Uterus (tissue), 4 donors: ENCODE measurements at places on chromosomes 12 and 14. TPM values are rescaled to one million over a fixed set of nuclear protein-coding genes. Genes with fewer than 3 reads are reported as not detected.

GRCh38 chr14:64879635-64880220 lies at the start of gene SPTB:
Gene SPTB (minus strand): TSS chr14:64879907. CDS start chr14:64823094, 56,813 bp downstream.
- H3K4me3 ChIP-seq = peak within 1 kb of the TSS; percentile 30
- H3K27ac ChIP-seq = no peak within 1 kb of the TSS
- peak; percentile 17 for DNase-seq
- H3K36me3 ChIP-seq = no peaks in the 10 kb centered on the region
- H3K27me3 ChIP-seq = no peaks in the 10 kb centered on the region

Gene PIWIL1
- total RNA-seq = not detected

Gene RD3L
- total RNA-seq = not detected

DNA sequence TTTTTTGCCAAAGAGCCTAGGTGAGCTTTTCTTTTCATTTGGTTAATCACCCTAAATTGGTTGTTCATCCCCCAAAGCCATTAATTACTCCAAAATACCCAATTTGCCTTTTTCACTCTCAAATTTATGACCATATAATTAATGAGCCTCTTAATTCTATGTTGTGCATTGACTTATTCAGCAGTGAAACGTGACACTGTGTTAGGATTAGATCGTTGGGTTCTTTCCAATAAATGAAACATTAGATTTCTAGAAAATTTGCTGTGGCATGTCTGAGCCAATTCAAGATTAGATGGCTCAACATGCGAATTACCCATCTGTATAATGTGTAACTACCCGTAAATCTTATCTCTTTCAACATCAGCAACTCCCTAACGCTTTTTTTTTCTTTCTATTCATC lies 273.4 kb downstream of the BMP4 start:
- no peaks in the 10 kb centered on the region for H3K36me3 ChIP-seq
- no peaks in the 10 kb centered on the region for H3K27me3 ChIP-seq
- no peaks in the 10 kb centered on the region for H3K4me1 ChIP-seq
- no peak for DNase-seq
- H3K4me3 ChIP-seq = no peak overlapping the region

DNA sequence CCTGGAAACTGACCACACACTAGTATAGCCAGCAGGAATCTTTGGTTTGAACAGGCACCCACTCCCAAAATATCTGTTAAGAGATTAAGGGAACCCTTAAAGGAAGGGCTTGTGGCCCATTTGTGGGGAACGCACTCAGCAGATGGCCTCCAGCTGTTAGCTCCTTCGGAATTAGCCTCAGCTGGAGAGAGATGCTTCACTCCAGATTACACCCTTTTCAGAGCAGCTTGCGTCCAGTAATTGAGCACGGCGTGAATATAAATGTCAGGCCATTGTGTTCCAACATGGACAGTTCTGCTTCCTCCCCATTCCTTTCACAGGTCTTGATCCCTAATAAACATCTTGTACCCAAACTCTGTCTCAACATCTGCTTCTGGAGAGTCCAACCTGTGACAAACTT lies 397.8 kb downstream of the SEC23A start:
- H3K4me1 ChIP-seq = no peaks in the 10 kb centered on the region
- H3K4me3 ChIP-seq = no peak overlapping the region
- H3K27me3 ChIP-seq = no peaks in the 10 kb centered on the region
- no peaks in the 10 kb centered on the region for H3K36me3 ChIP-seq
- no peak for DNase-seq
- H3K27ac ChIP-seq = no peak overlapping the region

Gene ZC2HC1C
- 0.26 TPM for total RNA-seq

GRCh38 chr12:56994231-56994746 lies 12.1 kb downstream of the ZBTB39 start:
- no peak overlapping the region for H3K27ac ChIP-seq
- H3K4me3 ChIP-seq = no peak overlapping the region
- no peak for DNase-seq
- H3K27me3 ChIP-seq = no peaks in the 10 kb centered on the region
